NCI-H748 treated with DMSO at 0.1 percent for 48 hours (cell line): ENCODE measurements at places on chromosomes 6 and 20.

DNA sequence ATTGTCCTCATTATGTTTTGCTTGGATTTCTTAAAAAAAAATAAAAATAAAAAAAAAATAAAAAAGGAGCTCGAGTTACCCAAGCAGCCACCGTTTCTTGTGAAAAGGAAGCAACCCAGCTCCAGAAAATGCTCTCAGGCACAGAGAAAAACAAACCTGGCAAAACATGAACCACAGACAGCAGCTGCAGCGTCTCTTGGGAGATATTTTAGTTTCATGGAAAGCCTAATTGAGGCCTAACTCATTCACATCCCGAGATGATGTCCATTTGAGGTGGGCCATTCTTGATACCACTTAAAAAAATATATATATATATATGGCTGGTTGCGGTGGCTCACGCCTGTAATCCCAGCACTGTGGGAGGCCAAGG lies 13.7 kb upstream of the MRAP2 start:
- DNase-seq: no peak

GRCh38 chr20:18613553-18613952 lies 25.7 kb downstream of the DTD1 start:
- DNase-seq: no peak

DNA sequence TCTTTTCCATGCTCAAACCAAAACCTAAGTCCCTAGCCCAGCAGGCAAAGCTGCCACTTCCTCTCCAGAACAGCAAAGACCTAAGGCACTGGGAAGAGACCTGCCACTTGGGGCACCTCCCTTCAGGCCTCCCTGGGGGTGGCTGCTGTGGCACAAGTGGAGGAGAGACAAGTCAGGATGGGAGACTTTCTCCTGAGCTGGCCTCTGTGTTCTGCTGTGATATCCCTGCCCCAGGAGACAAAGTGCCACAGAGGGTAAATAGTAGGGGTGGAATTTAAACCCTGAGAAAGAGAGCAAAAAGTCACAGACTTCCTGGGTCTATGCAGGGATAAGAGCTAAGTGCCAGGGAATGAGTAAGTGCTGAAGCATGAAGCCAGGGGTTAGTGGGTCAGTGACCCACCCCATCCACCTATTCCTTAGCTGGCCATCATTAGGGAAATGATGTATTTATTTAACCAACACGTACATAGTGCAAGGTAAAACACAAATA lies 84.2 kb downstream of the MRPL14 start:
- no peak for DNase-seq

DNA sequence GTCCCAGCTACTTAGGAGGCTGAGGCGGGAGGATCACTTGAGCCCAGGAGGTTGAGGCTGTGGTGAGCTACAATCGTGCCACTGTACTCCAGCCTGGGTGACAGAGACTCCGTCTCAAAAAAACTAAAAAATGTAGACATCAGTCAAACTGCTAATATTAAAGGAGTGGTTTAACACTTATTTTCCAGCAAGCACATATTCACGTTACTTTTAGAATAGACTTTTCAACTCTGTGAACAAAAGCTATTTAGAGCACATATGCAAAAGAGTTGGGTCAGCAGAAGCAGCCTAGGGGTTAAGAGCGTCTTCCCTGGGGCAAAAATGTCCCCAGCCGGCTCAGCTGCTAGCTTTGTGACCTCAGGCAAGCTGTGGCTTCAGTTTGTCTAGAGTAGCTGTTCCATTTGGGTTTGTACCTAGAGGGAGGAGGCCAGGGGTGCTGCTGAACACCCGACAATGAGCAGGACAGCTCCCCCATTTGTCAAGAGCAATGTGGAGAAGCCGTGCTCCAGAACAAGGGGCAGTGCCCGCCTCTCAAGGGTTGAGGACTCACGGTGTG lies 62.5 kb upstream of the PTGIS start:
- DNase-seq: no peak

DNA sequence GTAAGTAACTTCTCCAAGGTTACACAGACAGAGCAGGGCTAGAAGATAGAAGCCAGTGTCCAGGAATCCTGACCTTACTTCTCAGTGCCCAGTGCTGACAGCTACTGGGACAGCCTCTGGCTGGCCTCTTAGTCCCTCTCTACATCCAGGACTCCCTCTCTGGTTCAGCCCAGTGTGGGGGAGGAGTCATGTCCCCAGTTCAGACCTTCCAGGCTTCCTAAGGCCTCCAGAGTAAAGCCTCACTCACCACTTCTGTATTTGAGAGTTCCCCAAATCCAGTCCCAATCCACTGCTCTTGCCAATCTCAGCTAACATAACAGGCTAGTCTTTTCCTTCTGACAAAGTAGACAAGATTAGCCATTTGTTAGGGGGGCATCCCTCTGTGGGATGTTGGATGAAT lies 36.9 kb upstream of the EPB41L1 start:
- no peak for DNase-seq

- no peak for DNase-seq
Measured at GRCh38 chr6:139080255-139080920, 51.8 kb downstream of the ABRACL start.

DNA sequence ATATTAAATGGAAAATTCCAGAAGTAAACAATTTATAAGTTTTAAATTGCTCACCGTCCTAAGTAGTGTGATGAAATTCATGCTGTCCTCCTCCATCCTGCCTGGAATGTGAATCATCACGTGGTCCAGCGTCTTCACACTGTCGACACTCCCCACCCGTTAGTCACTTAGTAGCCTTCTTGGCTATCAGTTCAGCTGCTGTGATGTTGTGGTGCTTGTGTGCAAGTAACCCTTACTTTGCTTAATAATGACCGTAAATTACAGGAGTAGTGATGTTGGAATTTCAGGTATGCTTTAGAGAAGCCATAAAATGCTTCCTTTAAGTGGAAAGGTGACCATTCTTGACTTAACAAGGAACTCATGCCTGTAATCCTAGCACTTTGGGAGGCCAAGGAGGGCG lies 25.2 kb downstream of the RIOK1 start:
- no peak for DNase-seq

GRCh38 chr6:157034436-157035230 lies 257.5 kb downstream of the ARID1B start:
- peak; percentile 60 for DNase-seq

GRCh38 chr6:169239181-169239580 lies 14.5 kb downstream of the THBS2 start:
- DNase-seq: no peak

GRCh38 chr20:38246357-38247165 lies 14.0 kb downstream of the KIAA1755 start:
- no peak for DNase-seq

DNA sequence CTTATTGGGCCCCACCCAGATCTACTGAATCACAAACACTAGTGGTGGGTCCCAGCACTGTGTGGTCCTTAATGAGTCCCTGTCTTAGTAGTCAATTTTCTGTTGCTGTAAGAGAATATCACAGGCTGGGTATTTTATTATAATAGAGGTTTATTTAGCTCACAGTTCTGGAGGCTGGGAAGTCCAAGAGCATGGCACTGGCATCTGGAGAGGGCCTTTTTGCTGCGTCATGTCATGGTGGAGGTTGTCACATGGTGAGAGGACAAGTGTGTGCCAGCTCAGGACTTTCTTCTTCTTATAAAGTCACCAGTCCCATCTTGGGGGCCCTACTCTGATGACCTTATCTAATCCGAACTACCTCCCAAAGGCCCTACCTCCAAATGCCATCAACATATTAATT lies 105.0 kb downstream of the PPP1R14C start:
- no peak for DNase-seq

DNA sequence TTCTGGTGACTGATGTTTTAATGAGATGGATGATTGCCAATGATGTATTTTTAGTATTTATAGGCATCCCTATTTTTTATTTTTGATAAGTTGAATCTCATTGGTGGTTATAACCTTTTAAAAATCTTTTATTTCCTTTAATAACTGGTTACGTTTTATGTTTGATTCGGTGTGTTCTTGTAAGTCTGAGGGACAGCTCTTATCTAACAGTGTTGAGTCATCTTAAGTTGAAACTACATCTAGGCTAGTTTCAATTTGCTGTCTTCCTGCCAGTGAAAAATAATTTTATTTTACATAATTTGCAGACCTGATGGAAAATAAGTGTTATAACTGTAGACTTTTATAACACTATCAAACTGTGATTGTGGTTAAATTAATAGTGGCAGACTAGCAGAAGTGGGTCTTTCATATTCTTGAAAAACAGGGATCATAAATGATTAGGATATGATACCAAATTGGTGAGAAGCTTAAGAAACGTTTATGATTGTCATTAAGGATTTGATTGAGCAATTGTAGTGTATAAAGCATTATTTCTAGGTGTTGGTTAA lies 4.6 kb downstream of the AFDN start:
- DNase-seq: no peak

GRCh38 chr20:52494244-52494643 lies 302.7 kb upstream of the ZFP64 start:
- no peak for DNase-seq

GRCh38 chr6:7691675-7692452 lies 34.0 kb upstream of the BMP6 start:
- DNase-seq: no peak

- DNase-seq: no peak
Measured at GRCh38 chr6:125201961-125202729, 48.6 kb downstream of the TPD52L1 start.

- DNase-seq: no peak
Measured at GRCh38 chr6:150964765-150965164, 99.3 kb downstream of the MTHFD1L start.

DNA sequence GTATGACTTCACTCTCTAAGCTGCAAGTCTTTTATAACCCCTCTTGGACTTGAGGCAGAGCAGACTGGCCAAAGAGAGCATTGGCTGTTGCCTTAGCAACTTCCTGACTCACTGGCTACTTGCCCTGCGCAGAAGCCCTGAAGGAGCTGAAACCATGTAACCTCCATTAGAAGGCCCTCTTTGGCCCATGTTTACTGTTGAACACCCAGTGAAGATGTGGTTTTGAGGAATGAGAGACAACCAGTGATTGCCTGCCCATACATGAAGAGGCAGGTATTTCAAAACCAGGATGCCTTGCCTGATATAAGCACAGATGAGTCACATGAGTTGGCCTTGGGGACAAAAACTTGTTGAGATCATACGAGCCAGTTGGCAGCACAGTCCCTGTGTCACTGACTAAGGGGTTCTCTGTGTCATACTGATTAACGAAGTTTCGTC lies 182.5 kb downstream of the EDN1 start:
- DNase-seq: no peak

GRCh38 chr6:111758608-111759329 lies 114.5 kb downstream of the FYN start:
- no peak for DNase-seq

DNA sequence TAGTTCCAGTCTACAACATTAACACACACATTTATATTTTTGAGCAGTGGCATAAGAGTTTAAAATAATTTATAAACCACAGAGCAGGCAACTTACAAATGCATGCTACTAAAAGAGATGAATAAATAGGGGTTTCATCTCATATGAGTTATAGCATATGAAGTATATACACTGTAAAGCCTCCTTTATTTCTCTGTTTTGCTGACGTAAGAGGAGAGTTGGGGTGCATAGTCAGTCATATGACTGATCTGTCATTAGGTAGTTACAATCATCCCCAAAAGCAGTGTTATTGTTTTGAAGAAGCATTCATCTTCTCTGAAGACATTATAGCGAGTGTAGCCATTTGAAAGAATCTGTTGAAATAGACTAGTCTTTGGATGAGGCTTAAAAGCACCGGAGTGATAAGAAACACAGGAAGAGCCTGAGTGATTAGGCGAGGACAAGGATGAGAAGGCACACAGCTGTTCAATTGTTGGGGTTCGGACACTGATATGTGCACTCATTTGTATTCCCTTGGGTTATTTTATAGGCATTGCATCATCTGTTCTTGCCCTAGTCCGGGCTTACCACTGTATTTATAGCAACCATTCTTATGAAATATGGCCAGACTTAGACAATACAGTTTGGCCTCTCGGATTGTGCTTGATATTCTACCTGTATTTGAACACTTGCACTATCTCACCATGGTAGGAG lies 325.7 kb downstream of the SAMD5 start:
- DNase-seq: no peak

DNA sequence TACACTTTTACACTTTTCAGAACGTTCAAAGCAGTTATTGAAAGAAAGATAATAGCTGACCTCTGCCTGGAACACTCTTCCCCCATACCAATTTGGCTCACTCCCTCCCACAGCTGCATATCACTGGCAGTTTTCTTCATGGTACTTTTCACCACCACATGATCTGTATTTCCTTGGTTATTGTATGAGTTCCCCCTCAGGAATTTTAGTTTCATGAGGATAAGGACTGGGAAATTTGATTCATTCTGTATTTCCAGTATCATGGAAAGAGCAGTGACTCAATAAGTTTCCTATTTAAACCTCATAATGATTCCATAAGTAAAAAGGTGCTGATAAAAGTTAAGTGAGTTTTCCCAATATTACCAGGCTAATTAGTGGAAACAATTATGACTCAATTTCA lies 16.0 kb downstream of the HTR1B start:
- DNase-seq: no peak
